ENCODE measurements at places on chromosomes 11 and 22.

DNA sequence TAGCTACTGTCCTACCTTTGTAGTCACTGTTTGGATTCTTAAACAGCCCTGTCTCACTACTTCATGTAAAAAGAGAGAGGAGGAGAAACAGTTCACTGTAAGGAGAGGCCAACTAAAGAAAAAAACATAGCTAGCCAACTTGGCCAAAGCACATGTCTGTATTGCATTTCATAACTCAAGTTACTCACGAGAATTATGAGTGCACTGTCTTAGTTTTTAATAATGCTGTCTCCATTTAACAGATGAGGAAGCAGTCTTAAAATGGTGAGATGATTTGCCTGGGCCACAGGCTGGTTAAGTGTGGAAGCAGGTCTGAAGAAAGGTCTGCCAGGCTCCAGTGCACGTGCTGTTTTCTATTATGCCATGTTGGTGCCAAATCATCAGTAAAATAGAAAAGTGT is 104.5 kb downstream of the UVRAG start:
- no peak for DNase-seq

GRCh38 chr11:69132301-69132670 is 23.4 kb upstream of the SMIM38 start:
- DNase-seq: no peak

DNA sequence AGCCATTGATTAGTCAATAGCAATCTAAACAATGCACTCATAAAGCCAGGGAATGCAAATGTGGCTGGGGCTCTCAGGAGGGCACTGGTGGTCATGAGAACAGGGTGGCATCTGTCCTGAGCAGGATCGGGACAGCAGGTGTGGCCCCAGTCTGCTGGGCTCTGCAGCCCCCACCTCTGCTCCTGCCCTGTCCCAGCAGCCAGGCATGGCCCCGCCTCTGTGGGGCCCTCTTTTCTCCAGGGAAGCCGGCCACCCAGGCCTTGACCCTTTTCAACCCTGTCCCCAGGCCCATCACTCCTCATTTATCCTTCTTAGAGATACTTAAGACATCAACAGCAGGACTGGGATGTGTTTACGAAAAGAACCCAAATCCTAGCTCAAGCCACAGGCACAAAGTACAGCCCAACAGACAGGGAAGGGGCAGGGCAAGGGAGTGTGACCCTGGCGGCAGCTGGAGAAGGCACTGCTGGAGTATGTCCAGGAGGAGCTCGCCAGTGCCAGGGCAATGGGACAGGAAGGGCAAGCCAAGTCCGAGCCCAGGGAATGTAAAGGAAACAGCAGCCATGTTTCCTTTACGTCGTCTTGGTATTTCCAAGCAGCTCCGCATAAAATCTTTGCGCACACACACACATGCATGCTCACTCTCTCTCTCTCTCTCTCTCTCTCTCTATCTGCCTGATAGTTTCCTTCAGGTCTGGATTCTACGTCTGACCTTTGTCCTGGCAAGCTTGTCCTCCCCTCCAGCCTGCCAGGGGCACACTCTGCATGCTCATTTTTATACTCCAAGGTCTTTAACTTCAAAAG is 59.9 kb downstream of the DGCR2 start:
- DNase-seq: no peak

- peak; percentile 19 for DNase-seq
Observed at GRCh38 chr22:24156913-24157821, 24.1 kb upstream of the SUSD2 start.

GRCh38 chr11:92159931-92160330 is 64.7 kb upstream of the FAT3 start:
- DNase-seq: no peak

DNA sequence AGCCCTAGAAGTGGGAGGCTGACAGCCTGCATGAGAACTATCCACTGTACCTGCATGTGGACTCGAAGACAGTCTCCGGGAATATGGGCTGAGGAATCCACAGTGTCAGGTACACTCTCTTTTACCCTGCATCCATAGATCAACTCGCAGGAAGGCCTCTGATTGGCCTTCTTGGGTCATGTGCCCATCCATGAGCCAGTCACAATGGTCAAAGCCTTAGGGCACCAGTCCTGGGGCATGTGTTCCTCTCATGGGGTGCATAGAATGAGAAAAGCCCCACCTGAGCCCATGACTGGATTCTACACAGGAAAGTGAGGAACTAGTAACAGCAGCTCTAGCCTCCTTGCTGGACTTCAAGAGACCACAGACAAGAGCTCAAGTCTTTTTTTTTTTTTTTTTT is 10.6 kb downstream of the ART1 start:
- no peak for DNase-seq

GRCh38 chr11:94739331-94739730 is 28.8 kb upstream of the AMOTL1 start:
- DNase-seq: no peak

- DNase-seq: peak; percentile 62
Observed at GRCh38 chr22:24805790-24806662, at the start of gene SGSM1. Gene SGSM1 (plus strand): TSS chr22:24806211. CDS start chr22:24806326, 115 bp downstream.

Data from hippocampal formation (tissue), 2 donors.